ENCODE measurements at places on chromosomes 4 and X.

GRCh38 chrX:133926099-133926498 is 59.3 kb downstream of the GPC3 start:
- DNase-seq, result no peak

DNA sequence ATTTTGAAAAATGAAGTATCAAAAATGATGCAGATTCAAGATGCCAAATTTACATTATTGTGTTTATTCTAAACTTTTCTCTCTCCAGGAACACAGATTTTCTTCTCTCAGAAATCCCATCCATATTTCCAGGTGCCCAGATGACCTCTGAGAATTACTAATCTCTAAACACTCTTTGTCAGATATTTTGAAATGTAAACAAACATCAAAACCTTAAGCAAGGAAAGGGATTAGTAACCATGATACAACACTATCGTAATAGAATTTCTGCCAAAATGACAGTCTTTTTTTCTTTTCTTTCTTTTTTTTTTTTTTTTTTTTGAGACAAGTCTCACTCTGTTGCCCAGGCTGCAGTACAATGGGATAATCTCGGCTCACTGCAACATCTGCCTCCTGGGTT is 76.7 kb downstream of the PDS5A start:
- DNase-seq, result no peak

- DNase-seq, result no peak
Measured at GRCh38 chr4:157795495-157795894, 377.3 kb downstream of the GASK1B start.

DNA sequence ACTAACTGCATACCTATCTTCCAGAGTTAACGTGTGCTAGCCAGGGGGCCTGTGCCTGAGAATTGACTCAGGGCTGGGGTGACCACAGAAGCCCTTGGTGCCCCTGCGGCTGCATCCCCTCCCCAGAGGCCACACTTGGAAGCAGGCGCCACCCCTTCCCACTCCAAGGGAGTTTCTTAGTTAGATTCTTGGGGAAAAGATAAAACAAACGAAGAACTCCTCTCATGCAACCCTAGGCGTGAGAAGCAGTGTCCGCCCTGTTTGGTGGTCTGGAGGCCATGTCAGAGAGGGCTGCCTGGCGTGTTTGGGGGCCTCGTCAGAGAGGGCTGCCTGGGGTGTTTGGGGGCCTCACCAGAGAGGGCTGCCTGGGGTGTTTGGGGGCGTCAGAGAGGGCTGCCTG is 50.3 kb upstream of the HGFAC start:
- DNase-seq, result no peak

- DNase-seq, result no peak
Measured at GRCh38 chr4:8761824-8762205, 109.8 kb downstream of the HMX1 start.

DNA sequence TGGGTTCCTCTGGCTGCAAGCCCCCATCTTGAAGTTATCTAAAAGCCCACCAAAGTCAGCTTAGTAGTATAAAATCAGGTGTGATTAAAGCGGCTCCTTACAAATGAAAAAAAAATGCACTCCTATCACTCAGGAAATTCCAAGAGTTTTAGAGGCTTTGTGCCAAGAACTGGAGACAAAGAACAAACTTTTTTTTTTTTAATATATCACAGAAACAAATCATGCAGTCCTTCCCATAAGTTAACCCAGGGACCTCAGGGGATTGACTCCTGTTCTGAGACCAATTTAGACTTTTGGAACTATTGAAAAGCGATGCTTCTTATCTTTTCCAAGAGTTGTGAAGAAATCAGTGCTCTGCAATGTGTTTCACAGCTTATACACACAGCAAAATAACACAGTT is 53.6 kb downstream of the HHIP start:
- DNase-seq, result no peak

- no peak for DNase-seq
Measured at GRCh38 chr4:186651624-186652023, 72.0 kb downstream of the FAT1 start.

DNA sequence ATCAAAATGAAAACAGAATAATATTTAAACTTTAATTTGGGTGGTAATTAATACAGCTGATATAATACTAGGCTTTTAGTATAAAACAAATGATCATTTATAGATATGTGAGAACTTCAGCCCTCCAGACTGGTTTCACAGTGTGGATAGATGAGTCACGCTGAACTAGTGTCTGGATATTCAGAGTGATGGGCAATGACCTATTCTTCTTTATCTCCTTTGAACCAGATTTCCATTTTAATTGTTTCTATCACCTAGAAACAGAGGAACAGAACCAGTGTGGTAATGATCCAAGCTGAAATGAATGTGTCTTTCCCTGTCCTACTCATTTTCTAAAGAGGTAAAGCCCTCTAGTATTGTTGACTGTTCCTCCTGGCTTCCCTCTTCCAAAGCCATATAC is 155.2 kb upstream of the GK2 start:
- no peak for DNase-seq

- DNase-seq, result no peak
Measured at GRCh38 chr4:39664828-39665731, 26.4 kb upstream of the SMIM14 start.

- DNase-seq, result no peak
Measured at GRCh38 chrX:24262309-24262708, 51.6 kb downstream of the SUPT20HL2 start.

DNA sequence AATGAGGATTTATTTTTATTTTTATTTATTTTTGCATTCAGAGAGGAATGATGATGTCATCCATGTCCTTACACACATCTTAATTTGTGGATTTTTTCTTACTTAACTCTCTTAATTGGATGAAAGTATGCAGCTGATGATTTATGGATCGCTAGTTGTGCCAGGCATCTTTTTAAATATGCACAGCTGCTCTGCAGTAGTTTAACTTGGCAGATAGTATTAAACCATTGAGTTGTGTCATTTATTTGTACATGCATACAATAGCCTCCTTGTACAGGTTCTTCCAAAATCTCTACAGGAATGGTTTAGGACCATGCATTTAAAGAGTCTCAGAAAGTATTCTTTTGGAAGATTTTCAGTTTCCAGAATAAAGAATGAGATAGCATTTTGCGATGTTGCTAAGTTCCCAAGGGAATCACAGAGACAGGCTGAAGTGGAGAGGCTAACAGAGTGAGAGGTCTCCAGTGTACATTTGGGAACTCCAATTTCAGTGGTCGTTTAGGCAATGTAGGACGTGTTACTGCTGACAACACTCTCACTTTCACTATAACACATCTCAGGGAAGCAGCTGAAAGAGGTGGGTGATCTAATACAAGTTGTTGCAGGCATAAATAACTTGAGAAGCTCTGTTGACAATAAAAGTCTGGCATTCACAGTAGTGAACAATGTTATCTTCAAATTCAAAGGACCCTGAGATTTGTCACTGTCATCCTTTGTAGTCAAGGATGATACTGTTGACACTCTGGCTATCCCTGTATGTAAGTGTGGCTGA is 49.9 kb upstream of the SCRG1 start:
- DNase-seq, result no peak

GRCh38 chrX:133054761-133055405 is 42.0 kb downstream of the USP26 start:
- DNase-seq, result no peak

- DNase-seq, result no peak
Measured at GRCh38 chrX:109440475-109440874, 41.4 kb downstream of the GUCY2F start.

DNA sequence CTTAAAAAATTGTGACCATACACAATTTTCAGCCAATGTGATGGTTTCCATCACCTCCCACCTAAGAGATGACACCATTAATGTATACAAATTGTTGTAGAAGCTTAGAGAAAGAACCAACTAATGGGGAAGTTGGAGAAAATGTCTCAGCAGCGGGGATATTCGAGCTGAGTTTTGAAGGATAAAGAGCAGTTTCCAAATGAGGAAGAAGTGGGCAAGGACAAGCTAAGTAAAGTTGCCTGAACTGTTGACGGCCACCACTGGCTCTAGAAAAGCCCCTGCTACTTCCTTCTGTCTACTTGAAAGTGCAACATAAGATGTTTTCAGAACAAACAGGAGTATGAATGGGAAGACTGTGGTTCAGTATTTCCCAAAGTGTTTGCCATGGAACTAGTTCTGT is 92.0 kb downstream of the CHRNA9 start:
- no peak for DNase-seq

DNA sequence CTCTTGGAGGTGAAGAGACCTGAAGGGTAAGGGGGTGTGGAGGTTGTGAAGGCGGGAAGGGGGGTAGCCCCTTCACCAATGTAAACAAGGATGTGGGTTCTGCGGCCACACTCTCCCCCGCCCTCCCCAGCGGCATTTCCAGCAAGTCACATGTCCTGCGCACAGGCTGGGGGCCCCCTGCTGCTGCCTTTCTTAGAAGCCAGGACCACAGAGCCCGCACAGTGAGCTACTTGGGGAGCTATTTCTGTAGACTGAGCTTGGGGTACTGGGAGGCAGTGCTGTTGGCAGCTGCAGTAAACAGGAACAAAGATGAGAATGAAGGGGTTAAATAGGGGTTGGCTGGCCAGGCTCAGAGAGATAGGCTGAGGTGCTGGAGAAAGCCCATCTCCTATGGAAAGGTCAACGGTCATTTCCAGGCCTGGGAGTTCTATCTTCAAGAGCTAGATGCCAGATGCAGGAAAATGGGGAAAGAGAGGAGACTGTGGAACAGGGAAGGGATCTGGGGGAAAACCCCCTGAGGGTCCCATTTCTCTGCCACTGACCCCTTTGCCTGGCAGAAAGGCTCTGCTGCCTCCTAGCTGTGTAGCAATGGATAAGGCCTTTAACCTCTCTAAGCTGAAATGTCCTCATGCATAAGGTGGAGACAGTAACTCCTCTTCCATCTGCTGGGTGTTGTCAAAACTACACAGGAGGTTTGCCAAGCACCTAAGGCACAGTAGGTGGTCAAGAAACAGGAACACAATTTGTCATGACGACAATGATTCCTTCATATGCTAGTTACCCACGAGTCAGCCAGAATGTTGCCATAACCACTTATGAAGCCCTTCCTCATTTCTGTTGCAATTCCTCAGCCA is 18.5 kb upstream of the PIM2 start:
- DNase-seq, result no peak

GRCh38 chrX:153463031-153463430 is 7.3 kb downstream of the HAUS7 start:
- DNase-seq, result no peak

DNA sequence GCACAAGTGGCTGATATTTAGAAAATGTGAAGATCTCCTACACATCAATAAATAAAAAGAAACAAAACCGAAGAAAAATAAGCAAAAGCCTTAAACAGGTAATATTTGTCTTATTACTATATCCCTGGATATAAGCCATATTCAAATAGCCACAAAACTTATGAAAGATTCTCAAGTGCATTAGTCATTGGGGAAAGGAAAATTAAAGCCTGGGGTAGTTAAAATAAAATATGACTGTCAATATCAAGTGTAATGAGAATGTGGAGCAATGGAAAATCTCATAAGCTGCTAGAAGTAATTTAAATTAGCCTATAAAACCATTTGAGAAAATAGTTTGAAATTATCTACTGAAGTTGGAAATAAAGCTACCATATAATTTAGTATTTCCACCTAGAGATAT is 399.9 kb downstream of the GASK1B start:
- DNase-seq, result no peak

GRCh38 chr4:8308856-8309771 is 39.6 kb downstream of the HTRA3 start:
- no peak for DNase-seq

DNA sequence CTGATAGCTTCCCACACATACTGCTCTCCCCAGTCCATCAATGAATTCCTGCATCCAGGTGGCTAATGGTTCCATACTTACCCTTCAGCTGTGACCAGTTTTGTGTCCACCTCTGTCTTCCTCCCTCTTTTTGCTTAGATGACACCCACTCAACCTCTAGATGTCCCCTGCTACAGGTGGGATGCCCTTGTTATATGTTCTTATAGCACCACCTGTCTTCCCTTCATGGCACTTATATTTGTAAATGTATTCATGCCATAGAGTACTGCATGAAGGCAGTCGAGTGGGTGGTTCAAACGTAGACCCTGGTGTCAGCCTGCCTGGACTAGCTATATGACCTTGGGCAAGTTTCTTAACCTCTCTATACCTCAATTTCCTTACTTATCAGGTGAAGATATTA is 6.5 kb upstream of the USP46 start:
- DNase-seq, result no peak

- peak; percentile 26 for DNase-seq
Measured at GRCh38 chr4:47122592-47123291, 91.4 kb downstream of the GABRB1 start.

DNA sequence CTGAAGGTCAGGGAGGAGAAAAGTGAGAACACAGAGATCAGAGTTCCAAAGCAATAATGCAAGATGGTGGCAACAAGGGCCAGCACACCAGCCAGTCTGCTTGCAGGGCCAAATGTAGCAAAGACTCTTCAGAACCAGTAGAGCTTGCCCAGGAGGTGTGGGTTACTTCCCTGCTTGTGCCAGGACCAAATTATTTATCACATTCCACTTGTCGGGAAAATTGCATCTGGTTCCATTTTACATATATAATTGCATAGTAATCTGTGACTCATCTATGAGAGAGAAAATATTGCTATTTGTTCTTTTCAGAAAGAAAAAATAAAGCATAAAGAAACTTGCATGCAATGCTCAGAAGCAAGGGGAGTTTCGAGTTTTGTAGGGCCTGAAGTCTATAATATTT is 41.4 kb downstream of the MAML3 start:
- no peak for DNase-seq

DNA sequence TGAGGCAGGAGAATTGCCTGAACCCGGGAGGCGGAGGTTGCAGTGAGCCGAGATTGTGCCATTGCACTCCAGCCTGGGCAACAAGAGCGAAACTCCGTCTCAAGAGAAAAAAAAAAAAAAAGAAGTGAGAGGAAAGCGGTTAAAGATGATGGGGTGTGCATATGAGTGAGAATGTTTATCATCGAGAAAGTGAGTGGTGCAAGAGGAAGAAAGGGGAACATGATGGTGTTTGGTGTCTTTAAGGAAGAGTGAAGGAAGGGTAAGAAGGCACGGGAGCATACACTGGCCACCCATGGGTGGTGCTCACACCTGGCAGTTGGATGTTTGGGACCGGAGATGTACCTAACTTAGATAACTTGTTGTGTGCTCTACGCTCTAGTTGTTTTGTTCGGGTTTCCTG is 62.2 kb downstream of the STOX2 start:
- no peak for DNase-seq

DNA sequence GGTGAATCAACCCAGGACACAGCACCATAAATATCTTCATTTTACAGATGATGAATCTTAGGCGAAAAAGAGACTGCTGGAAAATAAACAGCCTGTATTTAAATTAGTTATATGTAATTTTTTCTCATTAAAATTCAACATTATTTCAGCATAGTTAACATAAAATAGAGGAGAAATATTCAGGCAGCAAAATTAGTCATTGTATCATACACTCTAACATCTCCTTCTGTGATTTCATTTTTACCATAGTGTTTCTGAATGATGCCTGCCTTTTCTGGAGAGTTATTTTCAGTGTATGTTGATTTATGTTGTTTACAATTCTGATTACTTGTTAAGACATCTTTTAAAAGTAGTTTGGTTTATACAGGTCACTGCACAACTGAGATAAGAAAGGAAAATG is 82.3 kb upstream of the KCNIP4 start:
- DNase-seq, result no peak

DNA sequence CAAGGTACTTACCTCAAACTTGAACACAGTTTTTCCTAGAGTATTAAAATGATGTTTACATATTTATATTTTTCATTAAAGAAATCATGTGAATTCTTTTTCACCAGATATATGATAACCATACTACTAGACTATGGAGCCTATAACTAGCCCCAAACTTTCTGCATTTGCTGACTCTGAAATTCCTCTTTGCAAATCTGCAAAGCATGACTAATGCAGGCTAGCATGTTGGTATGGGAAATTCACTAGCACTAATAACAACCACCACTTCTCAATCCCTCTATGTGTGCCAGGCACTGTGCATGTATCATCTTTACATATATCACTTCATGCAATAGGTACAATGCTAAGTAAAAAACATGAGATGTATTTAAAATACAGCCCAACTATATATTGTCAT is 51.1 kb downstream of the SLC10A7 start:
- DNase-seq, result no peak

Measured in GM12891 (cell line).